ENCODE measurements at places on chromosomes 11 and 22.

DNA sequence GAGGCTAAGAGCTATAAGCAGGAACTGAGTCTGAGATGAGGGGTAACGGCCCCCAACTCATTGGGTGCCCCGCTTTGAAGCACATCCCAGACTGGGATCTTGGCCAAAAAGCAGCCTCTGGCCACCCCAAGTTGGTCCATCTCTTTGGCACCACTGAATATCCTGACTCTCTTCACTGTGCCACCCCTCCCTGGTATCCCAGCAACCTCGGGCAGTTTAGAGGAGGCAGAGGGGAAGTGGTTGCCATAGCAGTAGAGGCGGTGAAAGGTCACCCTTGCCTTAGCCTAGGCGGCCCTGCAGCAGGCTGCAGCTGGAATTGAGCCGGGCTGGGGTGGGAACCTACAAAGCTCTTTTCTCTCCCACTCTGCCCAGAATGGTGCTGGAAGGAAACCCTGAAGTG is 1.1 kb downstream of the PELI3 start:
- DNase-seq: peak; percentile 77

DNA sequence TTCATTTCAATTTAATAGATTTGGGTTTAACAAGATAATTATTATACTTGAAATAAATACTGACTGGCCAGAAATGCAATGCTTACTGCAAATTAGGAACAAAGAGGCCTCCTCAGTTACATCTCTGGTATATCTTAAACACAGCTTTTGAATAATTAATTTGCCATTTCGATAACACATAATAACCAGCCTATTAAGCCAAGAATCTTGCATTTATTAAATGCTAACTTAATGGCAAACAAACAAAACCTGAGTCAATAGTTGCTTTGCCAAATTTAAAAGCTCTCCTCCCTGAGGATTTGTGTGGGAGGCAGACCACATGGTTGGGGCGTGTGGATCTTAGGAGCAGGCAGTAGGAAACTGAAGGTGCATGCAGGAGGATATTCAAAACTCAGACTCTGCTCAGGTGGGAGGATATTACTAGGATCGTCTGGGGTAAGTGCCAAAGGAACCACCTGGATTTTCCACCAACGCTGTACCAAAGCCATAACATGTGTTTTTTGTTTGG is 17.9 kb upstream of the FJX1 start:
- DNase-seq: no peak

GRCh38 chr11:78344094-78344493 is 73.5 kb downstream of the GAB2 start:
- peak; percentile 35 for DNase-seq

DNA sequence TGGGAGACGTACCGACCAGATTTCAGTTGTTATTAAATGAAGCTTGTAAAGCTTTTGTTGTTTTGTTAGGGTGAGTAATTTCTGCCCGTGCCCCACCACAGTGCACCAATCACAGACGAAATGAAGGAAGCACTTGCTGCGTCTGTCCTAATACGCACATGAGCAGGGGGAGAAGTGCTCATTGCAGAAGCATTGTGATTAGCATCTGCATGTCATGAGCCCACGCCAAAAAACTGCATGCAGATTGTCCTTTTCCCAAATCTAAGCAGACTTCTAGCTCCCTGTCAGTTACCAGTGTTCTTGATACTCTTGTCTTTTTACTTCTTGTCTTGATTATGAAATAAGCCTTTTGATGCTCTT is 15.5 kb downstream of the RBX1 start:
- peak; percentile 82 for DNase-seq

- no peak for DNase-seq
Observed at GRCh38 chr11:62242021-62242420, at the start of gene SCGB1D2. SCGB1D2 (plus strand) TSS chr11:62242239; CDS start chr11:62242308, 69 bp downstream.

GRCh38 chr11:96197103-96197502 is 145.9 kb downstream of the MAML2 start:
- no peak for DNase-seq

- no peak for DNase-seq
Observed at GRCh38 chr22:20211997-20212753, 55.9 kb downstream of the RTN4R start.

- no peak for DNase-seq
Observed at GRCh38 chr11:77209663-77210062, 81.6 kb downstream of the MYO7A start.

DNA sequence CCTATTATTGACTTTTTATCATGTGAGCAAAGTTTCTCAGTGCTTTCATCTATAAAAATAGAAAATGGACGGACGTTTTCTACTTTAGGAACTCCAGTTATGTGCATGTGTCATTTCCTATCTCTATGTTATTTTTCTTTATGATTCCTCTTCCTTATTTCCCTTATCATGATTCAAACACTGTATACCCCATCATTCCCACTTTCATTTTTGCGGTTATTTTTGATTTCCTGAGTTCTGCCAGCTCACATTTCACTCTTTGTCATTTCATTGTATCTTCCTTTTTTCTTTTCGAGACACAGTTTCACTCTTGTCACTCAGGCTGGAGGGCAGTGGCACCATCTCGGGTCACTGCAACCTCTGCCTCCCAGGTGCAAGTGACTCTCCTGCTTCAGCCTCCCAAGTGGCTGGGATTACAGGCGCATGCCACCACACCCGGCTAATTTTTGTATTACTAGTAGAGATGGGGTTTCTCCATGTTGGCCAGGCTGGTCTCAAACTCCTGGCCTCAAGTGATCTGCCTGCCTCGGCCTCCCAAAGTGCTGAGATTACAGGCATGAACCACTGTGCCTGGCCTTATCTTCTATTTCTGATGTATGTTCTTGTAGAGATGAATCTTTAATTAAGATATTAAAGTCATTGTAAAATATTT is 21.5 kb downstream of the C11orf58 start:
- peak; percentile 81 for DNase-seq

DNA sequence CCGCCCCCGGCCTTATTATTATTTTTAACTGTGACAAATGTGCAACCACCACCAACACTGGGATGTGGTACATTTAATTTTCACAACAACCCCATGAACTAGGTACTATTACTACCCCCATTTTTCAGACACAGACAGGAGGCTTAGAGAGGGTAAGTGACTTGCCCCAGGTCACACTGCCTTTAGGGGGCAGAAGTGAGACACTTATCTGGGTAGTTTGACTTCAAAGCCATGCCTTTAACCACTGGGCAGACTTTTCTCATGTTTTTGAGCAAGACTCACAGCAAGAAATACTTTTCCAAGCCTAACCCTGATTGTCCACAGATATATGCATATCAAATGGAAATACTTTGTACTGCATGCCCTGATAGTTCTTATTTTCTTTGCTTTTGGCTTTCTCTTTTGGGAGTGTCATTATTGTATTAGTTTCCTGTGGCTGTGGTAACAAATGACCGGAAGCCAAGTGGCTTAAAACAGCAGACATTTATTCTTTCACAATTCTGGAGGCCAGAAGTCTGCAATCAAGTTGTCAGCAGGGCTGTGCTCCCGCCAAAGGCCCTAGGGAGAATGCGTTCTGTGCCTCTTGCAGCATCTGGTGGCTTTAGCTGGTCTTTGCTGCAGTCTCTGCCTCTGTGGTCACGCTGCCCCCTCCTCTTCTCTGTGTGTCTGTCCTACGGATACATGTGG is 110.8 kb downstream of the GRIK4 start:
- peak; percentile 47 for DNase-seq

- DNase-seq: peak; percentile 15
Observed at GRCh38 chr11:8719211-8719649, 36.6 kb downstream of the RPL27A start.

Data from suppressor macrophage treated with lipopolysaccharide for 4 hours (primary cell).